ENCODE measurements at places on chromosomes 5 and 9.

DNA sequence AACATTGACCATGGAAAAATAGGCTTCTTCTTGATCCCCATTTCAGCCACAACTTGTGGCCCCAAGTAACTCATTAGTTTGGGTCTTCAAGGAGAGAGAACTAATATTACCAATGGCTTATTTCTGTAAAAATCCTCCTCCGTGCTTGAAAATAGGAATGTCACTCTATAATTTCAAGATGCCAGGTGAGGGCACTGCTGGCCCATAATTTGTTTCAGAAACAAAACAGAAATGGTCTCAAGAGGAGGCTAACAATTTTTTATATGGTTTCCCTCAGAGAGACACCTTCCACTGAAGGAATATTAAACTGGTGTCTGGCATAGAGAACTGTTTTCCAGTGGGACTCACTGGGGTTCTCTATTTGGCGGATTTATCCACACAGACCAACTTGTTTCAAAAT, 437.0 kb upstream of the TRPC7 start:
- DNase-seq: peak; percentile 19

DNA sequence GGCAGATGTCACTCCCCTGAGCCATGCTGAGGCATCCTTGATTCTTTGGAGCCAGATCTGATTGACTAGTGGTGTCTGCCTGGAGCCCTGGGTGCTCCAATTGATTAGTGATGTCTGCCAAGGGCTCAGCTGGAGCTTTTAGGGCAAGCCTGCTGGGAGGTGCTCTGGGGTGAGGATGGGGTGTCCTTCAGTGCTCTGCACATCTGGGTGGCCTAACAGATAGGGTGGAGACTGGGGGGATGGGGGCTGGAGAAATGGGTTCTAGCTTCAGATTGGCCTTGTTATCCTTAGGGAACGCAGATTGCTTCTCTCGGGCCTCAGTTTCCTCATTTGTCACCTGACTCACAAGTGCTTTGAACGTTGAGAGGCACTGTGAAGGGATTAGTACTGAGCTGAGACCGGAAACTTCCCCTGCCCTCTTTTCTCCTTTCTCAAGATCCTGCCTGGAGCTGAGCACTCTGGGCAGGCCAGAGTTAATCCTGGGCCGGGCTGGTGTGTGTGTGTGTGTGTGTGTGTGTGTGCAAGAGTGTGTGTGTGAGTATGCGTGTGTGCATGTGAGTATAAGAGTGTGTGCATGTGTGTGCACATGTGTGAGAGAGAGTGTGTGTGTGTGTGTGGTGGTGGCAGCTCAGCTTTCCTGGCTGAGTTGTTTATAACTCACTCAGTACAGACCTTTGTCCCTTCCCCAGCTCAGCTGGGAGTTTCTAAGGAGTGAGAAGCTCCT, 5.6 kb upstream of the IER5L start:
- DNase-seq: peak; percentile 58

DNA sequence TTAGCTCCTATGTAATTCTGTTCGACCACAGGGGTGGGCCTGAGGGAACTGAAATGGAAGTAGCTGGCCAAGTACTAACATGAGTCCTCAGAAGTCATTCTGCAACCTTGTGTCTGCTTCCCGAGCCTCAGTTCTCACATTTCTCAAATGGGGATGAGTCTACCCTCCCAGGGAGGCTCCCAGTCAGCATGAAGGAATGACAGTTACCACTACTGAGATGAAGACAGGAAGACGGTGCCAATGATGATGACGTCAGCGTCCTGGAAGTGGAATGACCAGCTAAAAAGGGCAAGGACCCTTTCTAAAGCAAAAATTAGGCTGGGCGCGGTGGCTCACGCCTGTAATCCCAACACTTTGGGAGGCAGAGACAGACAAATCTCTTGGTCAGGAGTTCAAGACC, 6.8 kb downstream of the PIP5KL1 start:
- no peak for DNase-seq

DNA sequence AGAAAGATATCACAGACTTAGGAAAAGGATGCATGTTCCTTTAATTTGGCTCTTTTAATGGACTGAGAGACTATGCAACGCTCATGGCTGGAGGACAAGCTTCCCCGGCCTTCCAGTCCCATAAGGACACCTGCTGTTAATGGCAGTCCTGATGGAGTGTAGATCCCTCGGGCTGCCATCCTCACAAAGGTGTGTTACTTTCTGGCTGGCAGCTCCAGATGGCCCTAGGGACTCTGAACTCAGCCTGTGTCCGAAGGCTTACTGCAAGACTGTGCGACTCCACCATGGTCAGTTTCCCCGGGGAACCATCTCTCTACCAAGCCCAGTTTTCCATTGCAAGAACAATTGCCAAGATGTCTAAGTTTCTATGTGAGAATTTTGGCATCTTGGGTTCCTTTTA, 25.5 kb upstream of the KCNIP1 start:
- no peak for DNase-seq

DNA sequence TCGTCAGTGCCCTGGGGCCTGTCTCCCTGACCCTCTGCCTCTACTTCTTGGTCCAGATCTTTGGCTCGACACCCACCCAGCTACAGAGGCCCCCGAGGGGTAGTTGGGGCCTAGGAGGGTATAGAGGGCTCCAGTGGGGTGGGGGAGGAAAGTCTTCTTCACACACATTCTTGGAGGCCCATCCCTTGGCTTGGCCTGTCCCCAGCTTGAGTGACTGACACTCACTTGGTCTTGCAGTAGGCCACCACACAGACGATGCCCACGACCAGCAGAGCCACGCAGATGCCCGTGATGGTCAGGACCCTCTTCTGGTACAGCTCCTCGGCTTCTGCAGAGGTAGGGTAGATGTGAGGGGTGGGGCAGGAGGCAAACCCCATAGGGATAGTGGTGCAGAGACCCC, 59.8 kb downstream of the PSD2 start:
- no peak for DNase-seq

GRCh38 chr9:123861086-123861755, 68.7 kb downstream of the DENND1A start:
- no peak for DNase-seq

- DNase-seq: no peak
Observed at GRCh38 chr9:111287127-111287526, 42.9 kb downstream of the OR2K2 start.

DNA sequence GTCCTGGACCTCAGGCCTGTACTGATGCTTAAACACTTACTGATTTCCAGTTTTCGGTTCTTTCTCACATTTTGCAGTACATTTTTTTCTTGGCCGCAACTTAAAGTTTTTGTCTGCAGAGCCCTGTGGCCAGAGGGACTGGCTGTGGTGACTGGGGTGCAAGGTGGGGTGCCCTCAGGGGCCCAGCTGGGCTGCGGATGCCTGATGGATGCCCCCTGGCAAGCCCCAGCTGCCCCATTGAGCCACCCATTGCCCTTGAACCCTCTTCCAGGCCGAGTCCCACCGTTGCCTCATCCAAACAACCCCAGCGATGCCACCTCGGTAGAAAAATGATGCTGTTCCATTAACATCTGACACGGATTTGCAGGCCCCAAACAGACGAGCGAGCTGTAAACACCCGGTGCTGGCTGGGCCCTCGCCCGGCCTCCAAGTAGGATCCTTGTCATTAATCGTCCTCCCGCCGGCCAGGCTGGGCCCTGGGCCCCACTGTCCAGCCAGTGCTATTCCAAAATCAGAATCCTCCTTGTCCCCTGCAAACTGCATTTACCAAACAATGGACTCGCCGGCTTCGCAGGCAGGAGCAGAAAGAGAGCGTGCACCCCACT, 107.9 kb downstream of the PHF2 start:
- DNase-seq: no peak

- DNase-seq: no peak
Observed at GRCh38 chr5:111386832-111387162, 125.5 kb downstream of the STARD4 start.

GRCh38 chr5:11642438-11642837, 261.8 kb downstream of the CTNND2 start:
- DNase-seq: no peak

DNA sequence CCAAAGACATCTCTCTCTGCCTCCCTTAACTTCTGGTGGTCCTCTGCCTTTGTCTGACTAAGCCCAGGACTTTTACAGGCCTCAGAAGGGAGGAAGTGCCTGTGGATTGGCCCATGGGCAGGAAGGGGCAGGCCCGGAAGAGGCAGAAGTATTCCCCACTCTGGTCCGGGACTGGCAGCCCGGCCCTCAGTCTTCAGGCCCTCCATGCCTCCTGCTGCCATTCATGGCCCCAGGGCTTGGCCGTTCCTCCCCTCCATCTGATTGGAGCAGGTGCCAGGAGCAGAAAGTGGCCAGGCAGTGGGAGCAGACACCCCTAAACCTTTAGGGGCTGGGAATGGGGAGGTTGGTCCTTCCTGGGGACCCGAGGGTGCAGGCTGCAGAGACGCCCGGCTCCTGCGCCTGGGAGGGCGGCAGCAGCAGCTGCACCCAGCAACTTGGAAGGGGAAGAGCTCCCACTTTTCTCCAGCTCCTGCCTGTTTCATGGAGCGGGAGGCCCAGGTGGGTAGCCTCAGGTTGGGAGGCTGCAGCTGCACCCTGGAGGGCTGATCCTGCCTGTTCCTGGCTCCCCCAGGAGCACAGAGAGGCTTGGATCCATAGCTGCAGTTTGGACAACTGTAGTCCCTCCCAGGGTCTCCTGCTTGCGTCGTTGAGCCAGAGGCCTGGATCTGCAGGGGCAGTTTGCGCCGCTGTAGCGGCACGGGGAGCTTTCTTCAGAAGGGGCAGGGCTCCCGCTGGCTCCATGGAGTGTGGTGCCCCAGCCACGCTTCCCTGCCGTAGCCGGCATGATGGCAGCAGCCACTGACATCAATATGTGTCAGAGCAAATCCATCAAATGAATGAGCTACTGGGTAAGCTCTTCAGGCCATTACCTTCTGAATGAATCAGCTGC, 661.5 kb upstream of the NUDT12 start:
- DNase-seq: no peak

DNA sequence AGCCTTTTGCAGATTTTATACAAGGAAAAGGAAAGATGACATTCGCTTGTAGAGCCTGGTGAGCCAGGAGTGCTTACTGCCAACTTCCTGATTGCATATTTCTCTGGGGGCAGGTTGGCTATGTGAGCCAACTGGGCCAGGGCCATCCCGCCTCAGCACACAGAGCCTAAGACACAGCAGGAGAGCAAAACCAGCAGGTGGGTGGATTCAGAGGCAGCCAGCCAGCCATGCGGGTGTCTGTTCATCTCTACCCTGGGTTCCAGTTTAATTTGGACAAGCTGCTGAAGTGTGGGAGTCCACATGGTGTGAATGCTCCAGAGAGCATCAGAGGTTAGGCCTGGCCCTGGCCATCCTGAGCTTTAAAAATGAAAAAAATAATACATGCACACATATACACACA, 291.4 kb downstream of the ARHGEF28 start:
- DNase-seq: no peak

DNA sequence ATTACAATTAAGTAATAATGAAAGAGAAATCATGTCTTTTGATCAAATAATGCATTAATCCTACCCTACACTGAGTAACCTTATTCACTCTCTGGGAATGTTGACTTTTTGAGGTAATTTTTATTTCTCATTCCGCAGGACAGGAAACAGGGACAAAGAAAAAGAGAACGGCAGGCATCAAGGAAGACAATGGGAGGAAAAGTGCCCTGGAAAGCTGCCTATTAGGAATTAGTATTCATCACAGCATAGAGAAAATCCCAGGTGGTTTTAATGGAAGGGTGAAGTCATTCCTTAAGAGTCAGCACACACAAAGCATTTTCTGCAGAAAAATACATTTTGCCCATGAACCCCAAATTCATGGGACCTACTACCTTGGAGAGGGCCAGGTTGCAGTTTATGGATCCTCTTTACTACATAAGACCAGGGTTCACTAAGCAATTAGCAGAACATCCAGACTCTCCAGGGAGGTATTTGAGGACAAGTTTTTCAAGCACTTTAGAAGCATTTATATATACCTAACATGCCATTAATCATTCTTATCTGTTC, 9.4 kb downstream of the FSTL4 start:
- no peak for DNase-seq

DNA sequence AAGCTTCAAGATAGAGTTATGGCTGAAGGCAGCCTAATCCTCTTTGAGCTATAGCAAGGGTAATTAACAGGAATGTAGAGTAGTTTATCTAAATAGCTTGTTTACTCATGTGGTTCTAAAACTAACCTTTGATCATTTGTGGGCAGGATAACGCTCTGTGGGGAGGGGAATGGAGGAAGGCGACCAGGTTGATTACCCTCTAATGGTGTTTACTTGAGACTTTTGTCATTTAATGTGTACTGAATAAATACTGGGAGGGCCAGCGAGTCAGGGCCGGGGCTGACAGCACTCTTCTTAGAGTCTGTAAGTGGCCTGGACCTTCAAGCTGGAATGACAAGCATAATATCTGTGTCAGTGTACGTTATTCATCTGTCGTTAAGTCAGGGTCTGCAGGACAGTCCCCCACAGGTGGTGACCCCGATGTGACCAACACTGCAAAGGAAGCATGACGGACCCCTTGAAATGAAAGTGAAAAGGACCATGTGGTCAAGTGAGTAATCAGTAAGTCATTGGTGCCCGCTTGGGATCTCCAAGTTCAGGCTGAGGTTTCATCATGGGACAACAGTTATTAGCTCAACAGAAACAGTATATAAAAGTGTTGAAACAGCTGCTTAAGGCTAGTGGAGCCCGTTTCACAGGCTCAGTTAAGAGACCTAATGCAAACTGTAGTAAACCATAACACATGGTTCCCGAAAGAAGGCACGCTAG, 162.6 kb downstream of the CPLANE1 start:
- DNase-seq: no peak

- DNase-seq: no peak
Observed at GRCh38 chr9:14188011-14188410, 125.9 kb downstream of the NFIB start.

All from lung (tissue), 17 donors.